Lower lobe of right lung (tissue), 2 donors: ENCODE measurements at places on chromosomes 2 and 18. TPM values are rescaled to one million over a fixed set of nuclear protein-coding genes. Genes with fewer than 3 reads are reported as not detected.

DNA sequence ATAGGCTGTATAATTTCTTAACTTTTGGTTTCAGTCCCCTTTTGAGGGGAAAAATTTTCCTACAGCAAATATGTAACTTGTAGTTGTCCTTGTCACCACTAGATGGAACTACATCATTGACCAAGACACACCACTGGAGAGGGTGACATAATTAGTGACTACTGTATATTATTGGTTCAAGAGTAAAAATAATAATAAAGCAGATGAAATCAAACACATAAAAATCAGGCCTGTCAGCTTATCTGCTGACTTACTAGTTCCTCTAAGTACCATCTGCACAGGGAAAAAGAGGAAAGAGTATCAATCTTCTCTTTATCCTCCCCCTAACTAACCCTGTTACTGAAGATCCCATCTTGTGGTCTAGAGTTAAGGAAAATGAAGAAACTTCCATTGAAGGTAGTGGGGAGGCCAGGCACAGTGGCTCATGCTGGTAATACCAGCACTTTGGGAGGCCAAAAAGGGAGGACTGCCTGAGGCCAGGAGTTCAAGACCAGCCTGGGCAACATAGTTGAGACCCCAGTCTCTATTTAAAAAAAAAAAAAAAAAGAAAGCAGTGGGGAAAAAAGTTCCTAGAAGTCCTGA, 29.6 kb upstream of the ENOSF1 start:
- no peaks in the 10 kb centered on the region for H3K27me3 ChIP-seq
- no peaks in the 10 kb centered on the region for H3K4me1 ChIP-seq
- H3K36me3 ChIP-seq, result peaks cover 85% of the 10 kb centered on the region
- H3K27ac ChIP-seq, result no peak overlapping the region

GRCh38 chr2:71510938-71511337, 57.6 kb downstream of the DYSF start:
- H3K4me3 ChIP-seq, result no peak overlapping the region
- no peak for DNase-seq
- no peak overlapping the region for H3K27ac ChIP-seq

DNA sequence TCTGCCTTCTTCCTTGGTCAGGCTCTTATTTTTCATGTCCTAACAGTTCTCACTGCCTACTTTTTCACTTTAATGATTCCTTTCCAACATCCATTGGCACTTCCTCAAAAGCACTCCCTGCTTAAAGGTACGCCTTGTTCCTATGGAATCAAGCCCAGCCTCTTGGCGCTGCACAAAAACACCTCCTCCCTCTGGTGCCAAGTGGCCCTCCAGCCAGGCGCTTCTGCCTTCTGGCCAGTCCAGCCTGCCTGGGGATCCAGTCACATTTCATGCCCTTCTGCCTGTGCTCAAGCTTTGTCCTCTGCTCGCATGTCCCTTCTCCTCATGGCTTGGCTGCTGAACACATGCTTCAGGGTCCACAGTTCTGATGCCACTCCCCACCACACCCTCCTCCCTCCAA, 6.3 kb downstream of the TPRKB start:
- DNase-seq, result no peak
- no peak overlapping the region for H3K27ac ChIP-seq
- no peak overlapping the region for H3K4me3 ChIP-seq
- H3K36me3 ChIP-seq, result peaks cover 68% of the 10 kb centered on the region

Gene PARD3B
- 23.8 TPM for total RNA-seq

GRCh38 chr2:224023188-224023587, 15.9 kb downstream of the SERPINE2 start:
- no peaks in the 10 kb centered on the region for H3K27me3 ChIP-seq
- H3K27ac ChIP-seq, result no peak overlapping the region
- no peak for DNase-seq
- no peaks in the 10 kb centered on the region for H3K36me3 ChIP-seq

DNA sequence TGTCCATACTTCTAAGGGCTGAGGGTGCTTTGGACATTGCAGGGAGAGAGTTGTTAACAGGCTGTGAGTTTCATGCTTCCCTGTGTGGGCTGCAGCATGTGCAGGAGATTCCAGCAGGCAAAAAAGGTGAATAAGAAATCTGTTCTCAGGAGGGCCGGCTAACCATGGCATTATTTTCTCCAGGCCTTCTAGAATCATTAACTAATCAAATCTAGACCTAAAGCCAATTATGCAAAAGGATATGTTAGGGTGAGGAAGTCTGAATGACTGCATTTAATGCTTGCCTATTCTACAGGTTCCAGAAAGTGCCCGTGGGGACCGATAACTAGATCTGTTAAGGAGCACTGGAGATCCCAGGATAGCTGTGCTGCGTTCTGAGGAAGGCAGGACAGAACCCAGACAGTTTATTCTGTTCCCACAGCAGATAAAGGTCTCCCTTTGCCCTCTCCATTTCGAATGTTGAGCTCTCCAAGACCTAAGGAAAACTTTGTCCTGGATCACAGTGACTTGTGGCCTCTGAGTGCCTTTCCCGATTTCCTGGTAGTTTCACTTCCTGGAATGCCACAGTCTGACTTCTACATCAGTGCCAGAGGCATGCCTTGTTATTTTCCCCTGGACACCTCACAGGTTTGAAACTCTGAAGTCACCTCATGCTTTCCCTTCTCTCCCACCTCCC, 50.0 kb upstream of the ZFP36L2 start:
- H3K27ac ChIP-seq, result peak overlapping the region; percentile 57
- H3K4me1 ChIP-seq, result peaks cover 15% of the 10 kb centered on the region
- no peak overlapping the region for H3K4me3 ChIP-seq
- no peaks in the 10 kb centered on the region for H3K27me3 ChIP-seq

Gene SULT1C2
- total RNA-seq, result 1.2 TPM

GRCh38 chr2:9050122-9050809, 46.8 kb upstream of the MBOAT2 start:
- H3K4me3 ChIP-seq, result no peak overlapping the region
- no peaks in the 10 kb centered on the region for H3K36me3 ChIP-seq
- no peaks in the 10 kb centered on the region for H3K27me3 ChIP-seq
- no peaks in the 10 kb centered on the region for H3K4me1 ChIP-seq

Gene POTEJ
- not detected for total RNA-seq

DNA sequence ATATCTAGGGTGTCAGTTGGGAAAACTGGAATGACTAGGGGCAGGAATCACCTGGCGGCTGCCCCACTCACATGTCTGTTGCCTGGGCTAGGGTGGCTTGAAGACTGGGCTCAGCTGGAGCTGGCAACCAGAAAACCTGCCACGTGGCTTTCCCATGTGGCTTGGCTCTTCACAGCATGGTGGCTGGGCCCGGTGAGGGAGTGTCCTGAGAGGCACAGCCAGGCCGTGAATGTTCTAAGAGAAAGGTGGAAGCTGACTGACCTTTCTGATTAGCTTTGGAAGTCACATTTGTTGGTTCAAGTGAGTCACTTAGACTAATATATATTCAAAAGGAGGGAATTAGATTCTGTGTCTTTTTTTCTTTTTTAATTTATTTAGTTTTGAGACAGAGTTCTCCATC, 22.7 kb downstream of the SP5 start:
- no peak overlapping the region for H3K4me3 ChIP-seq
- peaks cover 9% of the 10 kb centered on the region for H3K27me3 ChIP-seq
- no peak overlapping the region for H3K27ac ChIP-seq

DNA sequence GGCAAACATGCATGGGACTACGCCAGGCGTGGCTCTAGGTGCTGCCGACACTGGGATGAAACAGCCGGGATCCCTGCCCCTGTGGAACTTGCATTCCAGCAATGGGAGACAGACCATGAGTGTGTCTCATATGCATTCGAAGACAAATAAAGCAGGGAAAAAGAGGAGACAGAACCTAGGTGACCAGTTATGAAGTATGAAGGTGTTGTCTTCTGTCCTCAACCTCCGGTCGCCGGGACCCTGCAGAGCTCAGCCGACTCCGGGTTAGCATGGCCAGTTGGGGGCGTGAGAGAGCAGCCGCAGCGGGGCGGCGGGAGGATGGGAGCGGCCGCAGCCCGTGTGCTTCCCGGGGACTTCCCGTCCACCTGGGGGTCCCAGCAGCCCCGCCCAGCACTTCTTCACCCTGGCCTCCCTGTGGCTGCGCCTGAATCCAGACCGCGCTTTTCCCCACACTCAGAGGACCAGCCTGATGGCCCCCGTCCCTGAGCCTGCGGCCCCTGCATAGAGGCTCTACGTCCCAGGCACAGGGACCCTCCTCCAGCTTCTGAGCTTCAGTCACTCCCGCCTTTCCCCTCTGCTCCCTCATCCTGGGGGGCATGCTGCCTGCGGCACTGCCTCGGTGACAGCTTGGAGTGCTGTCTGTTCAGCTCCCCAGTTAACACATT, 11.4 kb downstream of the ID2 start:
- H3K27ac ChIP-seq, result no peak overlapping the region
- peak; percentile 54 for DNase-seq
- peaks cover 7% of the 10 kb centered on the region for H3K4me1 ChIP-seq
- H3K27me3 ChIP-seq, result peaks cover 11% of the 10 kb centered on the region
- no peaks in the 10 kb centered on the region for H3K36me3 ChIP-seq

GRCh38 chr2:20579866-20580265, 71.0 kb downstream of the HS1BP3 start:
- peak overlapping the region; percentile 83 for H3K27ac ChIP-seq
- no peak overlapping the region for H3K4me3 ChIP-seq
- peak; percentile 76 for DNase-seq
- no peaks in the 10 kb centered on the region for H3K27me3 ChIP-seq
- H3K4me1 ChIP-seq, result peaks cover 60% of the 10 kb centered on the region

Gene CD8B2
- total RNA-seq, result 0.21 TPM

Gene SPTBN1
- 601 TPM for total RNA-seq

Gene AGXT
- not detected for total RNA-seq

- no peak overlapping the region for H3K4me3 ChIP-seq
- peak overlapping the region; percentile 89 for H3K27ac ChIP-seq
- H3K27me3 ChIP-seq, result no peaks in the 10 kb centered on the region
- H3K36me3 ChIP-seq, result no peaks in the 10 kb centered on the region
- H3K4me1 ChIP-seq, result peaks cover 38% of the 10 kb centered on the region
- DNase-seq, result no peak
Observed at GRCh38 chr2:196241175-196241574, 69.8 kb upstream of the STK17B start.

DNA sequence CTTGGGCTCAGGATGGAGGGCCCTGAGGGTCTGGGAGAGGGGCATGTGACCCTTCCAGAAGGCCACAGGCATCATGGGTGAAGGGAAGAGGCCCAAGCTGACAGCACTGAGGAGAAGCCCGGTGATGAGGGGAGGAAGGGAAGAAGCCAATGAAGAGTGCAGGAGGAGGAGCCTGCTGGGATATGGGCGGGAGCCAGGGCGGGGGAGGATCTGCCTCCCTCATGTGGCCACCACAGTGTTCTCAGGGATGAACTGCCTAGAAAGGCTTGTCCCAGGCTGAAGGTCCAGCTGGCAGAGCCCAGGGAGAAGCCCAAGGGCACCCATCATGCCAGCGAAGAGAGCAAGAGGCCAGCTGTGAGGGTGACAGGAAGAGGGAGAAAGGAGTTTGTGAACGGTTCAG, 24.6 kb upstream of the PLB1 start:
- no peak for DNase-seq
- no peaks in the 10 kb centered on the region for H3K27me3 ChIP-seq
- no peak overlapping the region for H3K4me3 ChIP-seq
- no peak overlapping the region for H3K27ac ChIP-seq

GRCh38 chr2:204881655-204882054, 336.4 kb downstream of the PARD3B start:
- no peaks in the 10 kb centered on the region for H3K4me1 ChIP-seq
- DNase-seq, result no peak
- H3K36me3 ChIP-seq, result no peaks in the 10 kb centered on the region
- no peak overlapping the region for H3K27ac ChIP-seq
- H3K4me3 ChIP-seq, result no peak overlapping the region

DNA sequence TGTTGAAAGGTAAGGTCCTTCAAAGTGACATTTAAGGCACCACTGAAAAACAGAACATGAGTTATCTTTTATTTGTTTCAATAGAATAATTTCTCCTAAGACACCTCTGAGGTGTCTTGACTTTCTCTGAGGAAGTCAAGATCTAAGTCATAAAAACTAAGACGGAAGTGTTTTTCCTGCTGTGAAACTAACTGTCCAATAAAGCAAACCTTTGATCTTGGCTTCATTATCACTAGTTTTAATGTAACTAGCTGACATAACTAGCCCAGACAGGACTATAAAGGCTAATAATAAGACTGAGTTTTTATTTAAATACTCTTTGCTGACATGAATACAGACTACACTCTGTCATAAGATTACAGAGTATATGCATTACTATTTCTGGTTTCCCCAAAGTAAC, 36.6 kb downstream of the INO80D start:
- DNase-seq, result no peak
- H3K36me3 ChIP-seq, result peaks cover 49% of the 10 kb centered on the region
- H3K4me1 ChIP-seq, result no peaks in the 10 kb centered on the region
- H3K4me3 ChIP-seq, result no peak overlapping the region
- H3K27ac ChIP-seq, result no peak overlapping the region

DNA sequence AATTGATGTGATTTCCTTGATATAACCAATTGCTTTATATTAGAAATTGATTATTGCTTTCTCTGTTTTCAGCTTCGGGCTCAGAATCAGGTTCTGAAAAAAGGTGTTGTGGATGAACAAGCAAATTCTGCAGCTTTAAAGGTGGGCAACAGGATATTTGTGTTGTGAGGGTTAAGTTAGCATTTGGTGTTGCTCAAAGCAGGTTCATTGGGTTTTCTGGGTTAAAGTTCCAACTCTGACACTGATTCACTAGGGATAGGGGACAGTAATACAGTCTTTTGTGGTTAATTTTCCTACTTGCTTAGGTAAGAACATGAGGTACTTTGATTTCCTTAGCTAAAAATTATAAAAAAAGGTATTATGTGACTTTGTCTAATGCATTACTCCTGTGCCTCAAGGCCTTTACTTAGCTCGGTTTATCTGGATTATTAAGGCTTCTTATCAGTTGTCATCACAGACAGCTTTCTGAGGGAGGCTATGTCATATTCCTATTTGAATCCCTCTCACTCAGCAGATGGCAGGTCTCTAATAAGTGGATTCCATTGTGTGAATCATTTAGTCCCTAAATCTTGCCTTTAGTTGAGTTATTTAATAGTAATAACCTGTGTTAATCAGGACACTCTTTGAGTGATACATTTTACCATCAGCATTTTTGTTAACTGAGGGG, 78.9 kb upstream of the STON1 start:
- H3K36me3 ChIP-seq, result peaks cover 51% of the 10 kb centered on the region
- H3K27ac ChIP-seq, result no peak overlapping the region
- no peak overlapping the region for H3K4me3 ChIP-seq
- DNase-seq, result no peak
- H3K27me3 ChIP-seq, result no peaks in the 10 kb centered on the region

Gene TMEM182
- total RNA-seq, result 3.7 TPM

- no peak for DNase-seq
- no peak overlapping the region for H3K4me3 ChIP-seq
- H3K27me3 ChIP-seq, result no peaks in the 10 kb centered on the region
- H3K4me1 ChIP-seq, result peaks cover 13% of the 10 kb centered on the region
- peaks cover 71% of the 10 kb centered on the region for H3K36me3 ChIP-seq
Observed at GRCh38 chr2:241157841-241158545, 7.7 kb downstream of the PPP1R7 start.
